Mammary epithelial cell (primary cell): ENCODE measurements at places on chromosomes 3 and 15. TPM values are rescaled to one million over a fixed set of nuclear protein-coding genes. Genes with fewer than 3 reads are reported as not detected.

The IMPG2 gene
- total RNA-seq = 0.50 TPM

The RHO gene
- not detected for total RNA-seq

The OR5H14 gene
- total RNA-seq = not detected in 2 replicates

The PLSCR2 gene
- total RNA-seq = not detected in 2 replicates

DNA sequence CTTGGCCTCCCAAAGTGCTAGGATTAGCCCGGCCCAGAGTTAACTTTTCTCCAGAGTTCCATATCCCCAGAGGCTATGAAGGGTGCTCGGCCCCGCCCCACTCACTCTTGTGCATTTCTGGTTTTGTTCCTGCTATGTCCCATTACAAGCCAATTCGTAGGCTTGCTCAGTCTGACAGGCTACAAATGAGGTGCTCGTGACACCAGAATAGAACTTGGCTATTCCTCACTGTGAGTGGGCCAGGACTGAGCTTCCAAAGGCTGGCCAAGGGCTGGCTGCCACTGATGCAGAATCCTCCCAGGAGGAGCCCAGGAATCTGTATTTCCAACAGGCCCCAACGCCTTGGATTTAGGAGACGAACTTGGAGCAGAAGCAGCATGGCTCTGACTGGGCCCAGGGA lies 282.7 kb upstream of the C2CD4B start:
- DNase-seq = no peak

DNA sequence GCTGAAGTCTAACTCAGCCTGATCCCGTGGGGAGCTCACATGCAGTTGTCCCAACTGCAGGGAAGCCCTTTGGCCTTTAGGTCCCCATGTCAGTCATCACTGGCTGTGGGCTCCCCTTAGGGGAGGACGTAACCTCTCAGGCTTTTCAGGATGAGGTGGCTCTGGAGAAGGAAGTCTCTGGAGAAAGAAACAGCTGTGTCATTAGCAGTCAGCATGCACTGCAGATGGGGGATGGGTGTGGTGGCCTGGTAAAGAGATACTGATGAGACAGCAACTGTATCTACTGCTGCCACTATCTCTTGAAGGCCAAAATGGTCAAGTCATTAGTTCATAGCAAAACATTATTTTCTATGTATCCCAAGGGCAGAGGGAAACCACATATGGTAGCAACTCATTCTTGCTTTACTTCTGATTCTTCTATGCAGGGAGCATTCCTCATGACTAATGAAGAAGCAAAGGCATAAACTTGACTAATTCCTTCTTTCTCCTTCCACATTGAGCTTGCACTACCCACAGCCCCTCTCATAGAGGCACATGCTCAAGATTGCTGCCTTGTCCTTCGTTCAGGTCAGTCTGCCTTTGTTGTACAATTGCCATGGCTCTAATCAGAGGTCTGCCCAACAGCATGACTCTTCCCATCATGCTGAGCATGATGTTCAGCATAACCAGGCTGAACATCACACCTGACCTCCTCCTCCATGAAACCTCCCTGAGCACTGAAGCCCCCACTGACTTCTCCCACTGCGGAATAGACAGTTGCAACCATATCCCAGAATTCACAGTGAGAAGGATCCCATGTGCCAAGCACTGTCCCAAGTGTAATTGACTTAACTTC lies 47.8 kb upstream of the TMEM158 start:
- DNase-seq = peak; percentile 15

The ATP13A5 gene
- total RNA-seq = not detected in 2 replicates

- DNase-seq = no peak
Measured at GRCh38 chr15:32029409-32029861, 880 bp upstream of the CHRNA7 start.

The DPH3 gene
- total RNA-seq = 16.3 TPM

GRCh38 chr3:10290481-10291176 lies 2.1 kb downstream of the GHRL start:
- DNase-seq = no peak

- peak; percentile 100 for DNase-seq
Measured at GRCh38 chr3:122533931-122534334, 19.2 kb upstream of the KPNA1 start.

- DNase-seq = no peak
Measured at GRCh38 chr15:68630836-68631235, 52.0 kb downstream of the CORO2B start.

DNA sequence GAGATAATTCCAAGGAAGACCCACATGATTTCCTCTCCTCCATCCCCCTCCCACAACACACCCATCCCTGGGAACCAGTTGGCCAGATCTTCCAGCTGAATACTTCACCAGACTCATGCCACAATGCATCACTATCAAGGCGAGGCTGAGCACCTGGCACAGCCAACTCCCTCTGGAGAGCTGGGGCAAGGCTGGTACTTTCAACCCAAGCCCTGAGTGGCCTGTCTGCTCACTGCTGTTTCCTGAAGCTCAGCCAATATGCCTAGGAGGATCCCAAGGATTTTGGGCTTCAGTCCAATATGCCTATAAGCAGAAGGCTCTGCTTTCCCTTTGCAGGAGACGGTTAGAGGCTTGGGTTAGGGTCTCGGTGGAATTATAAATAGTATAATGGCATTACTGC lies 90.9 kb upstream of the NEO1 start:
- DNase-seq = no peak

The HDAC11 gene
- total RNA-seq = 17.7 TPM

DNA sequence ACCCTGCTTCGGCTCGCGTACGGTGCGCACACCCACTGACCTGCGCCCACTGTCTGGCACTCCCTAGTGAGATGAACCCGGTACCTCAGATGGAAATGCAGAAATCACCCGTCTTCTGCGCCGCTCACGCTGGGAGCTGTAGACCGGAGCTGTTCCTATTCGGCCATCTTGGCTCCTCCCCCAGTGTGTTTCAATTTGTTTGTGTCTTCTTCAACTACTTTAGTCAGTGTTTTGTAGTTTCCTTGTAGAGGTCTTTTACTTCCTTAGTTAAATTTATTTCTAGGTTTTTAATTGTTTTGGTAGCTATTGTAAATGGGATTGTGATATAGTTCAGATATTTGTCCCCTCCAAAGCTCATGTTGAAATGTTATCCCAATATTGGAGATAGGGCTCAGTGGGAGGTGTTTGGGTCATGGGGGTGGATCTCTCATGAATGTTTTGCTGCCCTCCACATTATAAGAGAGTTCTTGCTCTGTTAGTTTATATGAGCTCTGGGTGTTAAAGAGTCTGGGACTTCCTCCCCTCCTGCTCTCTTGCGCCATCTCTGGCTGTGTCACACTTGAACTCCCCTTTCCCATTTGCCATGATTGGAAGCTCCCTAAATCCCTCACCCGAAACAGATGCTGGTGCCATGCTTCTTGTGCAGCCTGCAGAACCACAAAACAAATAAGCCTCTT lies 304.4 kb downstream of the DOCK3 start:
- DNase-seq = no peak

The CISH gene
- total RNA-seq = 1.2 and 2.8 TPM in 2 replicates

DNA sequence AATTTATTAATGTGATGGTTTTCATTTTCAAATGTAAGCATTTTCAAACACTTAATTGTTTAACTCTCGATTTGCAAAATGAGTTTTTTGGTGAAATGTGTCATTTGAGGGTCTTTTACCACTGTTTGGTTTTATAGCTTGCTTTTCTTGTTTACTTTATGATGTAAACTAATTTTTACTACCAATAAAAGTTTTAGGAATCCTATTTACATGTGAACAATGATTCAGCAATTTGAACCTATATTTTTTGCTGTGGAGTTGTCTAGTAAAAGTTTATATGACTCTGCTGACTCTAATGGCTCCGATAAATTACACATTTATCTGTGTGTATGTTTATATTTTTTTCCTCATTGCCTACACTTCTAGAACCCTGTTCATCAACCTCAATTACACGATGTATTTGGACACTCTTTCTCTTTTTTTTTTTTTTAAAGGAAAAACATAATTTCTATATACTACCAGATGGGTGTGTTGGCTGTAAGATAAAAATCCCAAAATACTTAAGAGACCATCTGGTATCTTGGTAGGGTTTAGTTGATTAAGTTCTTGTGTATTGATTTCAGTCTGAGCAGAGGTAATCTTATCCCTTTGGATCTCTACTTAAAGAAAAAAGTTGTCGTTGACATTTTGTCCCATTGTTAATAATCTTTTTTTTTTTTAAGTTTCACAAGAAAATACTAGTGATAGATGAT lies 89.5 kb downstream of the PTPRG start:
- no peak for DNase-seq

- no peak for DNase-seq
Measured at GRCh38 chr3:144052275-144052674, 80.7 kb downstream of the DIPK2A start.

DNA sequence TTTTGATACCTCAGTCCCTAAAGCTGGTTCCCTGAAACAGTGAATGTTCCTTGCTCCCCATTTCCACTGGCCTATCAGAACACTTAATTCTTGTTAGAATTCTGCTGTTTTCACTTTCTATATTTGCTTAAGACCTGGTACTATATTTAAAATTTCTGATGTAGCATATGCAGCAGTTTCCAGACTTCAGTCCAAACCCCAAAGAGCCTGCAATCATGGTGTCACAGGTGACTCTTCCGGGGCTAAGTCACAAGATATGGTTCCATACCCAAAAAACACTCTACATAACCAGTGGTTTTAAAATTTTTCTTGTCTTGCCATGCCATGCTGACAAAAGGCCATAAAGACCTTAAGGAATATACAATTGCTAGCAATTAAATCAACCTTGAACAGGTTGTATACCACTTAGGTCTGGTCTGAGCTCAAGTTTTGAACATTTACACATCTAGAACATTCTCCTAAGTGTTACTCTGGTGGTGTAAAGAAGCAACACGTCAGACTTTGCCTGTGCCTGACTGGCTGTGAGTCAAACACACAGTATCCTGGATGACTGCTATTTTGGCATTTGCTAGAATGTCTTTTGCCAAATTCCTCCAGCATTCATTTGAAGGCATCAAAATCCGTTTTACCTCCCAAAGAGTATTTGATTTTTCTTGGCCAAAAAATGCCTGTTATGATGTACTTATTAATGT lies 160.0 kb downstream of the FRMD5 start:
- peak; percentile 62 for DNase-seq

The MESP2 gene
- total RNA-seq = 0.31 TPM in 1 of 2 replicates, not detected in the other

DNA sequence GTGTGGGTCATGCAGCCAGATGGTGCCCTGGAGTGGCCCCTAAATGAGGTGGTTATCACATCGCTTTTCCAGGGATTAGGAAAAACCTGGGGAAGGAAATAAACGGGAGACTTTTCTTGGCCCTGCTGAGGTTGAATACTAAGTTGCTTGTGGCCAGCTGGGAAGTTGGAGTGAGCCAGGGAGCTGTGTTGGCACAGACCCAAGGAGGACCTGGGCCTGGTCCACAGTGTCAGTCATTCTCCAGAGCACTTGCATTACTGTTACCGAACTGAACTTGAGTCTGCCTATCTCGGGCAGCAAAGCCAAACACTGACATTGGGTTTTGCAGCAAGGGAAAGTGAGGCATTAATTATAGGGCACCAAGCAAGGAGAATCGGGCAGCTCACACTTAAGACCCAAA lies 339.0 kb downstream of the GABRB3 start:
- DNase-seq = no peak

DNA sequence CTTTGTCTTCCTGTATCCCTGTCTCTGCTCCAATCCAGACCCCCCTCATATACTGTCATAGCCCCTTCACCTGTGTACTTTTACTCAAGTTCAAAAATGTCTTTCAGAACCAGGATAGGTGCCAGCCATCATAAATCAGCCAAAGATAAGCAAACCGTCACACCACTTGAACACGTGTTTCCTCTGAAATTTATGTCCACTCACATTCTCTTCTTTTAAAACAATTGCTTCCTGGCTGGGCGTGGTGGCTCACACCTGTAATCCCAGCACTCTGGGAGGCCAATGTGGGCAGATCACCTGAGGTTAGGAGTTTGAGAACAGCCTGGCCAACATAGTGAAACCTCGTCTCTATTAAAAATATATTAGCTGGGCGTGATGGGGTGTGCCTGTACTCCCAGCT lies 74.1 kb downstream of the IGF2BP2 start:
- DNase-seq = no peak

The PCSK6 gene
- 1.7 TPM for total RNA-seq

The SERPINI2 gene
- total RNA-seq = not detected

DNA sequence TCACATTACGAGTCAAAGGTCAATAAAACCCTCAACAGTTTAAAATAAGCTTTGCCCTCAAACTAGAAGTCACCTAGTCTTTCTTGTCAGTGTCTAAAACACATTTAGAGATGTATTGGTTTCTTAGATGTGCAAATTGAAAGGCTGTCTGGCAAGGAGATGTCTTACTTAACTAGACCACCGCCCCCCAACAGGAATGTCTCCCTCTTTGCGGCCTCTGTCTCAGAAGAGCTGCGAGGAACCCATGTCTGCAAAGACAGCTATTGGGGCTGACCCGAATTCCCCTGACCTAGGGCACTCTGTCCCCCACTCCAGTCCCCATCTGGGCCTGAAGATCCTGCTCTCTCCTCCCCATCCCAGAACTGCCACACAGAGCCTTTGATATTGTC lies 46.3 kb downstream of the ZIC4 start:
- no peak for DNase-seq

DNA sequence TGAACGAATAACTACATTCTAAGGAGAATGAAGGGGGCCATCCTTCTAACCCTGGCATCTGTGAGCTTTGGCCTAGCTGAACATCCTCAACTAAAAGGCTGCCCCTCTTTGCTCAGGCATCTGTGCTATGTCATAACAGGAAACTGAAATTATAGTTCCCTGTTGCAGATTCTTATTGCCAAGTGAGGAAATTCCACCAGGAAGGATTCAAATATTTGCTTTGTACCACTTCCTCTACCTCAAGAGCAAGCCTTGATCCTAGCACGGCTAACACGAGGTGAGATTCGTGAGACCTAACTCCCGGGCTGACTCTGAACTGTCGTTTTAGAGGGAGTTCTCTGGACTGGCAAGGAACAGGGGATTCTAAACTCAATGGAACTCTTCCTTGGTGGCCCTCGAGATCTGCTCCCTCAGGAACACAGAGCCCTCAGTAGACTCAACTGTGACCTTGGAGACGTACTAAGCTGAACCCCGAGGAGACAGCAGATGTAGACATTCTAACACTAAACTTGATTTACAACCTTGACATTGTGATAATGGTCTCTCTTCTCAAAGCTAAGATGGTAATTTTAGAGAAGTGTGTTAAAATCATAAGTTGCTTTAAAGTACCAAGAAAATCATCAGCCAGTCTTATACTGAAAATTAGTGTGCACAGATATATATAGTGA lies 4.2 kb downstream of the SPG21 start:
- DNase-seq = no peak

The OXNAD1 gene
- total RNA-seq = 13.7 and 18.3 TPM in 2 replicates

GRCh38 chr3:8581806-8582445 lies 62.7 kb downstream of the SSUH2 start:
- DNase-seq = no peak

- no peak for DNase-seq
Measured at GRCh38 chr15:59244337-59244736, 37.7 kb downstream of the LDHAL6B start.

The DPPA4 gene
- not detected for total RNA-seq

- DNase-seq = peak; percentile 1
Measured at GRCh38 chr15:37586976-37587375, 347.5 kb upstream of the TMCO5A start.

The GOLGA8S gene
- total RNA-seq = not detected in 2 replicates
